Type B pancreatic cell (in vitro differentiated cells): ENCODE measurements at places on chromosomes 6 and 20. TPM values are rescaled to one million over a fixed set of nuclear protein-coding genes. Genes with fewer than 3 reads are reported as not detected.
A peak's percentile ranks its signal among the peaks of the same experiment; 100 is the strongest.

GRCh38 chr6:15417811-15418210 is 171.9 kb downstream of the JARID2 start:
- no peak for DNase-seq
- H3K4me3 ChIP-seq: no peak overlapping the region
- H3K27me3 ChIP-seq: no peaks in the 10 kb centered on the region

- H3K27me3 ChIP-seq: peaks cover 3% of the 10 kb centered on the region
- DNase-seq: no peak
- no peak overlapping the region for H3K4me3 ChIP-seq
Measured at GRCh38 chr20:62543470-62544302, 67.9 kb upstream of the GATA5 start.

DNA sequence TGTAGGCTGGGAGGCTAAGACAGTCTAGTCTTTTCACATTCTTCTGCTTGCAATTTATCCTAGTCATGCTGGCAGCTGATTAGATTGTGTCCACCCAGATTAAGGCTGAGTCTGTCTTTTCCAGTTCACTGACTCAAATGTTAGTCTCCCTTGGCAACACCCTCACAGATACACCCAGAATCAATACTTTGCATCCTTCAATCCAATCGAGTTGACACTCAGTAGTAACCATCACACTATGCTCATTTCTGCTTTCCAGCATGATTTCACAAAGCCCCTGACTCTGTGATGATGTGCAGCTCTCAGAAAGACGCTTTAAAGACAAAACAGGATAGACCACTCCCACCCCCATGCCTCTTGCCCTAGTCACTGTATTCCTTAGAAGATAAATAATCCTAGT is 693.0 kb downstream of the HTR1B start:
- no peak for DNase-seq
- no peaks in the 10 kb centered on the region for H3K4me1 ChIP-seq
- peak overlapping the region; percentile 40 for H3K27ac ChIP-seq
- H3K4me3 ChIP-seq: no peak overlapping the region
- H3K36me3 ChIP-seq: no peaks in the 10 kb centered on the region

DNA sequence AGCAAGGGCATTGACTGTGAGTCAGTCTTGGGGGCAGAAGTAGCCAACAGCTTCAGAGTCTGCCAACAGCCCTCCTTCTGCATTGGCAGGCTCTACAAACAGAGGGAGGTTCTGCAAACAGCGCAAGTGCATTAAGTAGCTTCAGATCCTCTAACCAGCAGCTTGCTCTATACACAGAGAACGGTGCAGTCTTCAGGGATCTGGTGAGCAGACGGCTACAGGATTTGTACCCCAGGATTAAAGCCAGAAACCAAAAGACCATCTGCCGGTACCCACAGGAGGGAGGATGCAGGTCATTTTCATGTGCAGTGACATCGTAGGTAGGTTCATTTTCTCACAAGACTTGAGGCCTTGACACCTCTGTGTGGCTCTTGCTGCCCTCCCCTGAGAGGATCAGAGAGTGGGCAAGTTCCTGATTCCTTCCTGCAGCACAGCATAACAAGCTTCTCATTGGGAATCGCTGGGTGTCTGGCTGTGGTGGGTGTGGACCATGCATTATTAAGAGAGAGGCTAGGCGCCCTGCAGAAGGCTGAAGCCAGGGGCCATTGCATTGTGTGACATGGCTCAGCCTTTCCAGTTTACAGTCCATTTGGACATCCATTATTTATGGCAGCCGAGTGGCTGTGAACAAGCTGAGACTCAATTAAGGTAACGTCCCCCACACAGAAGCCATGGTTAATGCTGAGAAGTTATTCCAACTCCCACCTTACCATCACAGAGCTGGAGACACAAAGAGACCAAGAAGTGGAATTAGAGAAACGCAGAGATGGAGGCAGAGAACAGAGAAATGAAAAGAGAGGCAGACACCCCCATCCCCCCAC is 250.0 kb downstream of the LRFN2 start:
- no peak overlapping the region for H3K27ac ChIP-seq
- H3K4me3 ChIP-seq: no peak overlapping the region
- peaks cover 46% of the 10 kb centered on the region for H3K27me3 ChIP-seq
- DNase-seq: no peak
- peaks cover 44% of the 10 kb centered on the region for H3K4me1 ChIP-seq

GRCh38 chr6:47242483-47243386 is 67.0 kb downstream of the TNFRSF21 start:
- H3K36me3 ChIP-seq: peaks cover 26% of the 10 kb centered on the region
- H3K27ac ChIP-seq: peak overlapping the region; percentile 59
- H3K4me1 ChIP-seq: peaks cover 29% of the 10 kb centered on the region
- no peak overlapping the region for H3K4me3 ChIP-seq

DNA sequence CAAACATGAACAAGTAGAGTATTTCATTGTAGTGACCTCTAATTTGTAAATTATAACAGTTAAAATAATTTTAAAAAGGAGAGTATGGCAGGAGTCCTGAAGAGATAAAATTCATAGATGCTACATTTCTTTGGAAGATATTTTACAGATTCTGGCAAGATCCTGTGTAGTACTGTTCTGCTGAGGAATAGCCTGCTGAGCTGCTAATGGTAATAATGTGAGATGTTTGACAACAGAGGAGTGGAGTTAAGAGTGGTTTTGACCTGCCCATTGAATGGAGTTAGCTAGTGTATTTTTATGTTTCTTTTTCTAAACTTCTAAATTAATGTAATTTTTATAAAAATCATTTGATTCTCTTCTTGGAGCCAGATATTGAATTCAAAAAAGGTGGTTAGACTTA is 11.8 kb downstream of the CLVS2 start:
- no peak for DNase-seq
- H3K4me3 ChIP-seq: no peak overlapping the region
- no peak overlapping the region for H3K27ac ChIP-seq
- H3K36me3 ChIP-seq: no peaks in the 10 kb centered on the region
- H3K27me3 ChIP-seq: peaks cover 3% of the 10 kb centered on the region
- no peaks in the 10 kb centered on the region for H3K4me1 ChIP-seq

DNA sequence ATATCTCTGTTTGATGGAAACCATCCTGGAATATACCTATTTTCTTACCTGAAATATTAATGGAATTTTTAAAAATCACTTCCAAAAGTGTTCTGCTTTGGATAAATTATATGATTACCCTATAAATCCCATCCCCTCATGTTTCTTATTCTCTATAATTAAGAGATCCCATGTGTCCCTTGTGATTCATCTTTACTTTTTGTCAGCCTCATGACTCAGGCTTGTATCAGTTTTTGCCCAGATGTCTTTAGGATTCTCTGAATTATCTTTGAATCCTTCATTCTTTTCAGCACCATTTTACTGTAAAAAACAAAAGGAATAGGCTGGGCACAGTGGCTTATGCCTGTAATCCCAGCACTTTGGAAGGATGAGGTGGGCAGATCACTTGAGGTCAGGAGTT is 804.5 kb upstream of the CITED2 start:
- no peak overlapping the region for H3K27ac ChIP-seq
- no peaks in the 10 kb centered on the region for H3K27me3 ChIP-seq
- no peak overlapping the region for H3K4me3 ChIP-seq
- no peaks in the 10 kb centered on the region for H3K36me3 ChIP-seq
- no peak for DNase-seq

DNA sequence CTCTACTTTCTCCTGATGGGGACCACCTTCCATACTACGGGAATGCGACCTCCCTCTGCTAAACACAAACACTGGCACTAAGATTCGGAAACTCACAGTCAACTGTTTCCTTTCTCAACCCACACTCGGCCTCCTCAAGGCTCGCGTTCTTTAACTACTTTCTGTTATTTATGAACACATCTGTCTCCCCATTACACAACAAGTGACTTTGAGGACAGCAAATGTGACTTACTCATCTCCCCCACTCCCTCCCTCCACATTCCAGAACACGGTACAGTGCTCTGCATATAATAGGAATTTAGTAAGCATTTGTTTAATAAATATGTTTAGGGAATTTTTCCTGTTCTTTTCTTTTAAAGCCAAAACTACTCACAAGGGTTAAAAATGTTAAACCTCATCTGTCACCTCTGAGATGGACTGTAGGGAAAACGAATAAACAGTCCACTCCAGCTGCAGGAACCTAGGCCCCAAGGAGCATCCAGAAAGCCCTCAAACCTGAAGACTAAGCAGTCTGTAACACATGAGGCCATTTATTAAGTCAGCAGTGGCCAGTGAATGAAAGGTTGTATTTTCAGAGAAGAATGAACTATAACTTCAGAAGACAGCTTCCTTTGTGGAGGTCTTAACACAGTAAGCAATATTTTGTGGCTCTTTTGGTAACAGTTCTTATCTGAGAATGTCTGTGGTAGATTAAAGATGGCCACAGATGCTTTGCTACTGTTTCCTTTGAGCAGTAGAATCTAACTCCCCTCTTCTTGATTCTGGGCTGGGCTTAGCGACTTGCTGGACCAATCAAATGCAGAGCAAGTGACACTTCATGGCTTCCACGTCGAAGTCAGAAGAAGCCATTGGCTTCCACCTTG is 209.6 kb upstream of the DTNBP1 start:
- H3K36me3 ChIP-seq: no peaks in the 10 kb centered on the region
- no peak overlapping the region for H3K4me3 ChIP-seq
- no peak overlapping the region for H3K27ac ChIP-seq
- no peak for DNase-seq
- H3K4me1 ChIP-seq: peaks cover 31% of the 10 kb centered on the region

- peaks cover 23% of the 10 kb centered on the region for H3K36me3 ChIP-seq
- peaks cover 30% of the 10 kb centered on the region for H3K4me1 ChIP-seq
- H3K27ac ChIP-seq: no peak overlapping the region
- DNase-seq: no peak
- H3K27me3 ChIP-seq: no peaks in the 10 kb centered on the region
Measured at GRCh38 chr6:22079783-22080182, 217.1 kb downstream of the PRL start.

- peak overlapping the region; percentile 31 for H3K27ac ChIP-seq
- no peak for DNase-seq
- H3K27me3 ChIP-seq: no peaks in the 10 kb centered on the region
- no peak overlapping the region for H3K4me3 ChIP-seq
- peaks cover 29% of the 10 kb centered on the region for H3K4me1 ChIP-seq
Measured at GRCh38 chr20:37360391-37361115, 14.6 kb downstream of the SRC start.

GRCh38 chr6:79801362-79801761 is 146.0 kb downstream of the ELOVL4 start:
- no peak for DNase-seq
- no peak overlapping the region for H3K4me3 ChIP-seq
- H3K27ac ChIP-seq: no peak overlapping the region
- H3K27me3 ChIP-seq: no peaks in the 10 kb centered on the region
- H3K36me3 ChIP-seq: no peaks in the 10 kb centered on the region
- H3K4me1 ChIP-seq: peaks cover 10% of the 10 kb centered on the region

- H3K27ac ChIP-seq: peak overlapping the region; percentile 87
- no peak for DNase-seq
- no peaks in the 10 kb centered on the region for H3K27me3 ChIP-seq
- H3K4me1 ChIP-seq: peaks cover 53% of the 10 kb centered on the region
Measured at GRCh38 chr6:156826290-156826955, 49.2 kb downstream of the ARID1B start.

GRCh38 chr6:87164004-87164403 is 8.6 kb downstream of the ZNF292 start:
- DNase-seq: no peak
- peaks cover 5% of the 10 kb centered on the region for H3K36me3 ChIP-seq
- H3K4me1 ChIP-seq: peaks cover 45% of the 10 kb centered on the region
- no peak overlapping the region for H3K27ac ChIP-seq
- H3K4me3 ChIP-seq: peak overlapping the region; percentile 4
- H3K27me3 ChIP-seq: no peaks in the 10 kb centered on the region

DNA sequence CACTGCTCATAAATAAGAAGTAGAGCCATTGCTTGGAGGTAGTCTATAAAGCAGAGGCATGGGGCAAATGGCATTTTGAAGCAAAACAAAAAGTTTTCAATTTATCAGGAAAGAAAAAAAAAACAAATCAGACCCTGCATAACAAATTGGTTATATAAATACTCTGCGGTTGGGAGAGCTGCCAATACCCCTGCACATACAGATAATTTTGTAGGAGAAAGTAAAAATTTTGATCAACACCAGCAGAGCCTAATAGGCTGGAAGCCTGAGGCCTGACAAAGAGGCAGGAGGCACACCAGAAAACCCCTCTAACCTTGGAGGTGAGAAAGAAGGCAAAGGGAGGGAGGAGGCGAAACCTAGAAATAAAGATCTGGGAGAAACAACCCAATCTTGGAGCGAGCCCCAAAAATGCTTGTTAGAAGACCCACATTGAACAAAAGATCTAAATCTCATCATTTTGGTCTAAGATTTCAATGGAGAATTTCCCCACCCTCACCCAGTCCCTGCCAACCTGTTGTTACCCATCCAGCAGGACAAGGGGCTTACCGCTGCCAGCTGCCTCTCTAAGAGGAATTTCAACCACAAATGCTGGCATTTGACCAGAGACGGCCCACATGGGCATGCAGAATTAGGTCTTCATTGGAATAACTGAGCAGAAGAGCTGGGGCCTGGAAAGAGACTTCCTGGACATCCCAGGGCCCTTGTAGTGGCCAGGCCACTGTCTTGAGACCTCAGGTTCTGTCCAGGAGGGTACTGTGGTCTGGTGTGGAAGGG is 28.4 kb downstream of the FOXA2 start:
- no peaks in the 10 kb centered on the region for H3K4me1 ChIP-seq
- no peak overlapping the region for H3K27ac ChIP-seq
- no peak for DNase-seq
- no peak overlapping the region for H3K4me3 ChIP-seq
- no peaks in the 10 kb centered on the region for H3K36me3 ChIP-seq

DNA sequence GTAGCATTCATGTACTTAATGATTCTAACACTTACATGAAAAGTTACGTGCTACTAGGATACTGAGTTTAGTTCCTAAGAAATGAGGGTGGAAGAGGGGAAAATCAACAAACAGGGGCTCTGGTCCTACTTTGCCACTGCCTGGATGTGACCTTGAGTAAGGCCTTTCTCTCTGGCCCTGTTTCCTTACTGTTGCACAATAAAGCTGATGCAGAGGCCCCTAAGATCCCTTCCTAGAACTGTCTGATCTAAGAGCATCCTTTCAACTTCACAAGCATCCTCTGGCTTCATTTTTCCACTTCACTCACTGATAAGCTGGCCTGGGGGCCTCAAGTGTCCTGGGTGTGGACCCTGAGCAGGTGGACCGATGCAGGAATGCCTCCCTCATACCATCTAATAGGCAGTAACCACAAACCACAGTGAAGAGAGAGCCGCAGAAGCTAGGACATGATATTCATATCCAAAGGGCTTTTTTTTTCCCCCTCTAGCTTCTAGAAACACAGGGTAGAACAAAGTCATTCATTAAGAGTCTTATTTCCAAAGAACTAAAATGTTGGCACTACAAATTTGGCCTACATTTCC is 21.6 kb downstream of the FKBP1A start:
- peaks cover 13% of the 10 kb centered on the region for H3K4me1 ChIP-seq
- DNase-seq: no peak
- H3K27ac ChIP-seq: no peak overlapping the region
- H3K4me3 ChIP-seq: no peak overlapping the region

Gene CST2
- total RNA-seq: 2.6 and 8.5 TPM in 2 replicates

Gene TINAG
- 0.33 TPM in 1 of 2 replicates, not detected in the other for total RNA-seq

Gene ATP9A
- total RNA-seq: 43.5 and 55.8 TPM in 2 replicates

Gene SNRPB
- total RNA-seq: 177 and 193 TPM in 2 replicates

Gene METTL24
- 2.0 and 10.0 TPM in 2 replicates for total RNA-seq

Gene OTOR
- total RNA-seq: not detected in 2 replicates

Gene RIPOR2
- total RNA-seq: 2.1 and 4.2 TPM in 2 replicates

Gene NT5E
- total RNA-seq: 6.6 and 11.6 TPM in 2 replicates

Gene SLC35D3
- total RNA-seq: 0.41 and 0.50 TPM in 2 replicates
